ENCODE measurements at places on chromosomes 13 and 19.

DNA sequence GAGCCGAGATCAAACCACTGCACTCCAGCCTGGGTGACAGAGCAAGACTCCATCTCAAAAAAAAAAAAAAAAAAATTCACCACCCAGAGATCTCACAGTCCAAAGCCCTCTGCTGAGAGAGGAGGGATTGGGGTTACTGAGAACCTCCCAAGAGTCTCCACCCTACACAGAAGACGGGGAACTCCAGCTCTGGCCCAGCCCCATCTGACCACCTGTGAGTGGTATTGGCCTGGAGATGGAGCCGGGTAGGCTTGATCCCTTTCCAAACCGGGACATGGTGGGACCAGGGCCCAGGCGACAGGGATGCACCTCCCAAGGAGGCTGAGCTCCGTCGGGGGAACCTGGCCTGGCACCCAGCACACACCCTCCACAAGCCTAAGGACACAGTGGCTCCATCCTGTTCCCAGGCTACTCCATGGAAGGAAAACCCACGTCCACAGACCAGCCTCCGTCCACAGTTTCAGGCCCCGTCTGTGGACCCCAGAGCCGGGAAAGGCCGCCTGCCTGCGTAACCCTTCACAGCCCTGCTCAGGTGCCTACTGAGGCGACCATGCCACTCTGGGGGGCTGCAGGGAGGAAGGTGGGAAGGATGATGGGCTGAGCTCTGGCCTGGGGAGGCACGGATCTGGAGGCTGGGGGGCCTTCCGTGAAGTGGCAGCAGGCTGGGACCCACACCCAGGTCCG lies 1.8 kb downstream of the TMEM259 start:
- no peak for DNase-seq

GRCh38 chr13:50303963-50304721 lies 288.9 kb downstream of the KCNRG start:
- DNase-seq, result no peak

DNA sequence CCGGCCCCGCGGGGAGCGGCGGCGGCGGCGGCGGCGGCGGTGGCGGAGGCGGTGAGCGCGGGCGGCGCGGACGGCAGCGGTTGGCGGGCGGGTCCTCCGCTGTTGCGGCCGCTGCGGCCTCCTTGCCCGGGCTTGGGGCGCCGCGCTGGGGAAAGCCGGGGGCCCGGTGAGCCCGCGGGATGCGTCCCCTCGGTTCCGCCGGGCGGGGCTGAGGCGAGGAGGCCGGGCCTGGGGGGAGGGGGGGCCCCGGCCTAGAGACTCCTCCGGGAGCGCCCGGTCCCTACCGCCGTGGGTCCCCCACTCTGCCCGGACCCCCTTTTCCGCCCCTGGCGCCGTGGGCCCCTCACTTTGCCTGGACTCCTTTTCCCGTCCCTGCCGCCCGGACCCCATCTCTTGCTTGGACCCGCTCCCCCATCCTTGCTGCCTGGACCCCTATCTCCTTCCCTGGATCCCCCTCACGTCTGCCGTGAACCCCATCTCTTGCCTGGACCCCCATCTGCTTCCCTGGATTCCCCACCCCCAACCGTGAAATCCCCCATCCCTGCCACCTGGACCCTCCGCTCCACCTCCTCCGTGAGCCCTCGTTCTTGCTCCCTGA lies 28.6 kb upstream of the NDUFS7 start:
- DNase-seq, result no peak

DNA sequence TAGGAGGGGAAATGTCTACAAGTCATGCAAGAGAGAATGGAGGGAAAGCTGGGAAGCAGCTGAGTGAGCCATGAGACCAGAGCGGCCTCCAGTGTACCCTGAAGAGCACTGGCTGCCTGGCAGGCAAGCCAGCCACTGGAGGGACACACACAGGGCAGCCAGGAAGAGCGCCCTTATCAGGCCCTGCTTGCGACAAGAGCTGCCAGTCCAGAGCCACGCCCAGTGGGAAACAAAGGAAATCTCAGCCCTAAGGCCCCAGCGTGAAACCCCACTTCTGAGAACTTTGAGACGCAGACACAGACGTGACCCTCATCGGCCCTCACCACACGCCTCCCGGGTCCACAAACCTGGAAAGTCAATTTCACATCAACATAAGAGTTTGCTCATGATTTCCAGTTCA lies 105.0 kb downstream of the STK24 start:
- DNase-seq, result no peak

- peak; percentile 94 for DNase-seq
These were observed 394.9 kb downstream of the DLEU7 start for GRCh38 chr13:50448535-50448998.

GRCh38 chr13:41700790-41701310 lies 243.5 kb downstream of the RGCC start:
- DNase-seq, result peak; percentile 65

Measured in kidney tubule cell (primary cell).